ENCODE measurements at places on chromosomes 6 and 20.

GRCh38 chr6:110430236-110430635 is 14.9 kb upstream of the DDO start:
- no peak for DNase-seq

GRCh38 chr6:111462770-111463391 is 20.1 kb downstream of the REV3L start:
- no peak for DNase-seq

DNA sequence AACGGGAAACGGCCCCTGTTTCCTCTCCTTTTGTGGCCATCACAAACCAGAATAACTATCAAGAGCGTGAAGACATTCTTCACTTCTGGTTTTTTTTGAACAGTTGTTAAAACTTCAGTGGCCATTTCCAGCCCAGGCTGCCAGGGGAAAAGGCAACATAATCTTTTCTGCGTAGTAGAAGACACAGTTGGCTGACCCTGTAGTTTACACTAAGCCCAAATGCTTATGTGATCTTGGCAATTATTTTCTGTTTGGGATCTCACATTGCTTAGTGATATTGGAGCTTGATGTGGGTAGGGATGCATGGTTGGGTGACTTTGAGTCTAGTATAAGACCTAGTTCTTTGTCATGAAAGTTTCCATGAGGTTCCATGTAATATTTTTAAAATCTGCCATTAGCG is 449.4 kb upstream of the CDH4 start:
- no peak for DNase-seq

DNA sequence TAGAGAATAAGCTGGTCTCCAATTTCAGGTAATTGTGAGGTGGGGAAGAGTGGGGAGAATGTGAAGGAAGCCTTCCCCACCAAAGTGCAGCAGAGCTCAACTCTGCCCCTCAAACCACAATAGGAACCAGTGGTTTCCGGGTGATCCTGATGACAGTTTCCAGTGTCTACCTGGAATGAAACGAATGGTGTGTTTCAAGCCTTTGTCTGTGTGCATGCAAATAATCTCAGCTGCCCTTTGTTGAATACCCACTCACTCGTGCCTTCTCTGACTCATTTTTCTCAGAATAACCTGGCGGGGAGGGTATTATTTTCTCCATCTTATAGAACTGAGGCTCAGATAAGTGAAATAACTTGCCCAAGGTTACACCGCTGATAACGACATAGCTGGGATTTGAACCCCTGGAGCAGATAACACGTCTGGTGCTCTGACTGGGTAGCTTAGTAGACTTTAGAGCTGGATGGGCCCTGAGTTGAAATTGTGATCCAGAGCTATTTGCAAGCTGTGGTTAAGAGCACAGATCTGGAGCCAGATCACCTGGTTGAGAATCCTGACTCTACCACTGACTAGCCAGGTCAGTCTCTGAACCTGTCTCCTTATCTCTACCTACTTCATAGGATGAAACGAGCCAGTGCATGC is 85.1 kb downstream of the EYA2 start:
- DNase-seq: no peak

GRCh38 chr6:167510648-167511047 is 185.8 kb downstream of the TTLL2 start:
- no peak for DNase-seq

DNA sequence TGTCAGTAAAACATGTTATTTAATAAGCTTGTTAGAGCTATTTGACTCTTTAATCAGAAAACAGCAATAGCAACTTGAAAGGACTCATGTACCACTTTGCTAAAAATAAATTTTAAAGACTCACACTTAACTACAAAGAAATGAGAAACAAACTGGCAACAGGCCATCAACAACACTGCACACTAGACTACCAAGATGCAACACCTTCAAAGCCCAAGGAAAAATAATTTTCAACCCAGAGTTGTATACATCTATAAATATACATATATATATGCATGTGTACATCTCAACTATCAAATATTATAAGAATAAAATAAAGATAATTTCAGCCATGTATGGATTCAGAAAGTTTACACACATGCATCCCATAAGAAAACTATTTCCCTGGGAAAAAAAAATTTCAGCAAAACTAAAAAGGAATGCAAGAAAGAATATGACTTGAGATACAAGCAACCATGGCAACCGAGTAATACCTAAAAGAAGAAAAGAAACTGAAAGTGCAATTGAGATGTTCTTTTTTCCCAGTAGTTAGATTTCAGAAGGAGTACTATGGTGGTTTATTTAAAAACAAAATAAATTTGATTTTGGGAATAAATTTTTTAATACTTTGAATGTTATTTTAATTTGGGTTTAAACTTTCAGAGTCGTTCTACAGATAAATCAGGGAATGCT is 303.8 kb downstream of the UBE3D start:
- DNase-seq: no peak

- no peak for DNase-seq
Measured at GRCh38 chr6:80622641-80623040, 516.2 kb downstream of the BCKDHB start.

- no peak for DNase-seq
Measured at GRCh38 chr6:36119209-36119608, 11.1 kb upstream of the MAPK13 start.

DNA sequence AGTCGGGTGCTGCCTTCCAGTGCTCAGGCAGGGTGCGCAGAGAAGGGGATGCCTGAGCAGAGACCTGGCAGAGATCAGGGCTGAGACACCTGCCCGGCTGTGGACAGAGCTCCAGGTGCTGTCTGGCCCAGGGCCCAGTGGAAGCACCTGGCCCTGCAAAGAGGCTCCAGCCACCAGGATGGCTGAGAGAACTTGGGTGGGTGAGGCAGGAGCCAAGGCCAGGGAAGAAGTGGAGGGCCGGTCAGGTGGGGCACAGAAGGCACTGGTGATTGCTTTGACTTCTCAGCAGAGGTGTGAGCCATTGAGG is 31.2 kb downstream of the PNLDC1 start:
- DNase-seq: no peak

- no peak for DNase-seq
Measured at GRCh38 chr6:82183642-82184282, 63.8 kb downstream of the IBTK start.

GRCh38 chr6:38684237-38684636 is 18.7 kb downstream of the GLO1 start:
- no peak for DNase-seq

DNA sequence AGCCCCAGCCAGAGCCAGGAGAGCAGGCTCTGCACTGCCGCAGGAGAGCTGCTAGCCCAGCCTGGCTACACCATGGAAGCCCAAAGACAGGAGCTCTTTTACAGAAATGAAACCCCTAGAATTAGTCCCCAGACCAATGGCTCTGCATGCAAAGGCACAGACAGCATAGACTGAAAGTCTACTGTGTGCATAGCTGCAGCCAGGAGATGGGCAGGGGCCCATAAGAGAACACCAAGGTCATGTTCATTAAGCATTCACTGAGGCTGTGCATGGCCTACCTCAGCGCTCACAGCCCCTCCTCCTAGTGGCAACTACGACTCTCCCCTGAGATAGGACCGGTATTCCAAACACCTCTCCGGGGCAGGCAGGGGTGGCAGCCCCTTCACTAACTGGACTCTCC is 34.9 kb downstream of the SNX5 start:
- DNase-seq: no peak

- DNase-seq: no peak
Measured at GRCh38 chr20:2691663-2692035, 931 bp upstream of the EBF4 start.

GRCh38 chr20:20401991-20402390 is 34.1 kb downstream of the INSM1 start:
- DNase-seq: no peak

DNA sequence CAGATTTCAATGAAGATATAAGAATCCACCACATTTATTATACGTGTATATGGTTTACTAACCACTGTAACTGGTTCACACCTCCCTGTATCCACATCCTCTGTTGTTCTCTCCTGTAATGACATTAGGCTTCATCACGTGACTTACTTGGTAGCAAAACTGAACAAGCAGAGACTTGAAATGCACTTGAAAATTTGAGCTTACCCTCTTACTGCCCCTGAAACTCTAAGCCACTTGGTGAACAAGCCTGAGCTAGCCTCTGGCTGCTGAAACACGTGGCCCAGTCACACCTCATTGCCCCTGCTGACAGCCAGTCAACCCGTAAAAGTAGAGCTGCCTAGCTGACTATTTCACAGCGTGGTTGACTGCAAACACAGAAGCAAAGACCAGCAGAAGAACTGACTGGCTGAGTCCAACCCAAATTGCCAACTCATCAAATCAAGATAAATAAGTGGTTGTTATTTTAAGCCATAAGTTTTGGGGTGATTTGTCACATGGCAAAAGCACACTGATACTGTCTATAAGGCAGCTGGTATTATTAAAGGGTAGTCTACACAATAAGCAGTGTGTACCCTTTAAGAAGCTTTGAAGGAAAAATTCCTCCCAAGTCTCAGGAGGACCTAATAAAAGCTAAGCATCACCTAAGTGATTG is 109.0 kb downstream of the RALGAPA2 start:
- DNase-seq: peak; percentile 80

GRCh38 chr6:169398342-169399105 is 144.9 kb upstream of the THBS2 start:
- no peak for DNase-seq

DNA sequence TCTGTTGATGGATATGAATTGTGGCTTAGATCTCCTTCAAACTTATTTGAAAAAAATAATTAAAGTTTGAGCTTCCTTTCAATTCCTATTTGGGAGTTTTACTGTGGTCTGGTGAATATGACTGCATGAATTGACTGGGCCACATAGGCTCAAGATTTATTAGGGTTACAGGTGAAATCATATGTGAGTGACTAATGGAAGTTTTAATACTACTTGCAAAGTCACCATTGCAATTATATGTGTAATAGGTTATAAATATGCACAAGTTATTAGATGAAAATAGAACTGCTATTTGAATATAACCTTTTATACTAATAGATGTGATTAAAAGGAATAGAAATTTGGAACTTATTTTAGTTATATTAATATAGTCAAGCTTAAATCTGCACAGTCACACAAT is 712.1 kb upstream of the MMS22L start:
- no peak for DNase-seq

GRCh38 chr6:14851281-14851680 is 394.6 kb upstream of the JARID2 start:
- no peak for DNase-seq

DNA sequence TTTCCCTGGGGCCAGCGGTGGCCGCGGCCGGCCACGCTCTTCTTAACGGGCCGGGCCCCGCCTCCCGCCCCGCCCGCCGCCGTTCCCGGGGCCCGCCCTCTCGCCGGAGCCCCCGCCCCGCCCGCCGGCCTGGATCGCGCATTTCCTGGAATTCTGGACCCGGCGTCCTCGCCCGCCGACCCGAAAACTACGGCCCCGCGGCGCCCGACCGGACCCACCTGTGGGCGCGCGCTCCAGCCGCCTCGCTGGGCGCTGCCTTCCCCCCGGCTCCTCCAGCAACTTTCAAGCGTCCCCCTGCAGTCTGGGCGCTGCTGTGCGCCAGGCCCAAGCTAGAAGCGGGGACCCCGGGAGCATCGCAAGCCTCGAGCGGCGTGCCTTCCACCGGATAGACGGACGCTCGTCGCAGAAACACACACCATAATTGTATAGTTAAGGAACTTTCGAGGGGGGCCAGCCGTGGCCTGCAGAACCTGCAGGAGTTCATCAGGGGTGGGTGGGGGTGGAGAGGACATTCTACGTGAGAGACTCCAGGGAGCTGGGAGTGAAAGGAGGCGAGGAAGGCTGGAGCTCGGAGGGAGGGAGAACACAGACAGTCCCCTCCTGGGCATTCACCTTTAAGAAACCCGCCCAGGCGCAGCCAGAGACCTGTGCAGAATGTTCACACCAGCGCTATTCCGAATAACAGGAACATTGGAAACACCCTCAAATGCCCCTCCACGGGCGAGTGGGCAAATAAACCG is at the start of gene ADA:
ADA (minus strand) TSS at position 16 of the 740 bp plus-strand sequence. CDS start 92 bp downstream, outside the sequence.
- DNase-seq: peak; percentile 35

GRCh38 chr20:658731-659291 is 5.8 kb upstream of the SRXN1 start:
- DNase-seq: no peak

DNA sequence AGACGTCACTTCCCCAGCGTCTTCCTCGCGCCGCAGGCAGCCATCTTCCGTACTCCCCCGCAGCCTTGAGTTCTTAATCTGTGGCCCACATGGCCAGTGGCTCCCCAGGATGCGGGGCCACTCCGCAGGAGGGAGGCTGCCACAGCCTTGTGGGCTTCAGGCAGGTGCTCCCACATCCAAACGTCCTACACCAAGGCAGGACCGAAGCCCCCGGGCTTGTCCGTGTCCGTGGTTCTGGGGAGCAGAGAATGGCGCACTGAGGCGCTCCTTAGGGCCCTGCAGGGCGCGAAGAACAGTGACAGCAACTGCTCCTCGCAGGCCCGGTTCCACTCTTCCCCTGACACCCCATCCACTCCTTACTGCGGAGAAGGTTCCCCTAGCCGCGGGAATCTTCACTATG is 755.8 kb downstream of the PRIM2 start:
- no peak for DNase-seq
